ENCODE measurements at places on chromosomes 6 and 20. TPM values are rescaled to one million over a fixed set of nuclear protein-coding genes. Genes with fewer than 3 reads are reported as not detected.

Gene EFCAB8
- total RNA-seq = 0.32 TPM

DNA sequence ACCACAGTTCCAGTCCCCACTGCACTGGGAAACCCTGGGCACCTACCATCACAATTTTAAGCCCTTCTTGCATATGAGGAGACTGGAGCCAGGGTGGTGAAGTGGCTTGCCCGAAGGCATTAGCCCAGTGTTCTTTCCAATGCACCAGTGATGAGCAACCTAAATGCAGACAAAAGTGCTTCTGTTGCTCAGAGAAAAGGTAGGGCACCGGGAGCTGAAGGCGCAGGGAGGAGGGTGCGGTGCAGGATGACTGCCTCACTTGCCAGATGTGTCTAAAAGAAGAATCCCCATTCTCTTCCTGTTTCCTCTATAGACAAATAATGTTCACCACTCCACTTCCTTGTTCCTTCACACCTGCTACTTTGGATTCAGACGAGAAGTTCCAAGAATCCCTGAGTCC, 86.5 kb downstream of the QRSL1 start:
- no peak for DNase-seq

Gene HLA-DQB1
- 15.7 TPM for total RNA-seq

DNA sequence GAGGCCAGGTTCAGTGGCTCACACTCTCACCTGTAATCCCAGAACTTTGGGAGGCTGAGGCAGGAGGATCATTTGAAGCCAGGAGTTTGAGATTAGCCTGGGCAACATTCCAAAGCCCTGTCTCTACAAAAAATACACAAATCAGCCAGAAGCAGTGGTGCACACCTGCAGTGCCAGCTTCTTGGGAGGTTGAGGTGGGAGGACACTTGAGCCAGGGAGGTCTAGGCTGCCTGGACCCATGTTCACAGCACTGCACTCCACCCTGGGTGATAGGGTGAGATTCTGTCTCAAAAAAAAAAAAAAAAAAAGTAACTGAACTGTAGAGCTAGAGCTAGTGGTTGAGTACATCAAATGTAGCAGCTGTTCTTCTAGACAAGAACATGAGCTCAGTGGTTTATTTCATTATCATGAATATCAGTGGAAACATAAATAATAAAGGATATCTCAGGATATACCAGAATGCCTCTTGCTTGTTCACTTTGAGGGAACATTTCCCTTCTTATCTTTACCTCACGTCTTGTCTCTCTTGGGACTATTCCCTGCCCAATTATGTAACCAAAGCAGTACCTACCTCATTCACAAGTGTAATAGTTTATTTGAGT, 17.6 kb downstream of the NANP start:
- DNase-seq = no peak

GRCh38 chr6:130969791-130970491, 93.1 kb downstream of the EPB41L2 start:
- no peak for DNase-seq

DNA sequence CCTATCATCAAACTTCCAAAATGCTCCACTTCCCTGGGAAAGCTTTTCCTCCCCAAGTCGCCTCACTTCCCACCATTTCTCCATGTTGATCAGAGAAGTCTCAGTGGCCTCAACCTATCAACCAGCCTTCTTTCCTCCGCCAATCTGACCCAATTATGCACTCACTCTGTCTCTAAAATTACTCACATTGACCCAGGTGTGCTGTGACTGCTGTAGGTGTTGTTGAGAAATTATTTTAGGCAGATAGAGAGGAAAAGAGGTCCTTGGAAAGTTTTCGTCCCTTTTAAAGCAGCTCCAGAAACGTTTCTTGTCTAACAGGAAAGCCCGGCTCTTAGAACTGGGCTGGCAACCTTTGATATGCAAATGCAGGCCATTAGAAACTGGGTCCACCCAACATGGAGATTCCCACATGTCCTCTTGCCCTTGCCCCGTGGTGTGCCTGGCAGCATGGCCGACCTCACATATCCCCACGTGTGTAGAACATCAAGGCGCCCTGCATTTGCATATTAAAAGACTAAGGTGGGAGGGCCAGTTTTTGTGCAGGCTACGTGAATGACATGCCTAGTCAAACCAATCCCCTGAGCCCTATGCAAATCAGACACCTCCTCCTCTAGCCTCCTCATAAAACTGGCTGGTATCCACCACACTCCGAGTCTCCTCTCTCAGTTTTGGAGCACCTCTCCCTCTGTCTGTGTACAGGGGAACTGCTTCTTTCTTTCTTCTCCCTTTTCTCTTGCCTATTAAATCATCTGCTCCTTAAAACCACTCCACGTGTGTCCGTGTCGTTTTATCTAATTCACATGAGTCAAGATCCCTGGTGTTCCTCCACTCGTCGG, 12.9 kb downstream of the IPCEF1 start:
- DNase-seq = no peak
